ENCODE measurements at places on chromosomes 5 and 9. TPM values are rescaled to one million over a fixed set of nuclear protein-coding genes. Genes with fewer than 3 reads are reported as not detected.

GRCh38 chr5:77117161-77117560, 30.1 kb upstream of the ZBED3 start:
- DNase-seq: no peak

- peak; percentile 16 for DNase-seq
Measured at GRCh38 chr9:126411225-126411947, 84.8 kb downstream of the MVB12B start.

GRCh38 chr5:98428806-98429205, 344.7 kb upstream of the RGMB start:
- DNase-seq: no peak

DNA sequence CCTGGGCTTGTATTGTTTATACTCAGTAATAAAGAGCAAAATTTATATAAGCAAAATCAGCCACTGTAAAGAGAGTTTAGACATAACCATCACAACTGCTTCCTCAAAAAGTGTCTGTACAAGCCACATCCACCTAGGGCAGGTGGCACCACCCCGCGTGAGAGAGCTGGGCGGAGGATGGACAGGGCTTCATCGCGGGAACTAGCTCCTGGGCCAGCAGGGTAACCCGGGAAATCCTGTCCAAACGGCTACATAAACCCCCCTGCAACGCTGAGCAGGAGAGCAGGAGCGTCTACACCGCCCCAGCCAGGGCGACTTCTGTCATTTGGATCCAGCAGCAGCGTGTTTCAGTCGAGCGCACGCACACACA, 1.3 kb downstream of the SLC6A3 start:
- DNase-seq: no peak

- peak; percentile 38 for DNase-seq
Measured at GRCh38 chr5:163565931-163566608, 60.7 kb downstream of the MAT2B start.

GRCh38 chr5:32115985-32116384, 58.1 kb downstream of the GOLPH3 start:
- DNase-seq: no peak

DNA sequence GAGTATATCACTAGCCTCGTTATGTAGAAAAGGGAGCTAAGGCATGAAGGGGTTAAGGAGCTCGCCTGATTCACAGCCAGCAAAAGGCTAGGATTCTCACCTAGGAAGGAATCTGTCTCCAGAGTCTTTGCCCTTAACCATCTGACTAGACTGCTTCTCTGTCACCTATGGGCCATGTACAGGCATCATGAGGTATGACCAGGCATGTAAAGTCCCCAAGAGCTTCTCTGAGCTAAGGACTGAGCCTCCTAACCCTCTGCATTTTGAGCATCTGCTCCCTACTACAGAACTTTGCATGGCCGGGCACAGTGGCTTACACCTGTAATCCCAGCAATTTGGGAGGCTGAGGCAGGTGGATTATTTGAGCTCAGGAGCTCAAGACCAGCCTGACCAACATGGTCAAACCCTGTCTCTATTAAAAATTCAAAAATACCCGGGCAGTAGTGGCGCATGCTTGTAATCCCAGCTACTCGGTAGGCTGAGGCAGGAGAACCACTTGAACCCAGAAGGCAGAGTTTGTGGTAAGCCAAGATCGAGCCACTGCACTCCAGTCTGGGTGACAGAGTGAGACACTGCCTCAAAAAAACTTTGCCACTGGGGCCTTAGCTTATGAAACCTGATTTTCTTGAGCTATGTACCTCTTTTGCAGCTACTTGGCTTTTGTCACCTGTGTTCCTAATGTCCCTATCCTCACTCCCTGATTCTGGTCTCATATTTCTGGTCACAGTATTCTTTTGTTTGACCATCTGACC, 33.2 kb upstream of the IL7R start:
- no peak for DNase-seq

GRCh38 chr5:169098331-169099121, 202.4 kb downstream of the SLIT3 start:
- no peak for DNase-seq

GRCh38 chr5:135452321-135453030, at the start of gene TIFAB:
TIFAB (minus strand) TSS chr5:135452351; CDS start chr5:135449939, 2,412 bp downstream.
- DNase-seq: no peak

DNA sequence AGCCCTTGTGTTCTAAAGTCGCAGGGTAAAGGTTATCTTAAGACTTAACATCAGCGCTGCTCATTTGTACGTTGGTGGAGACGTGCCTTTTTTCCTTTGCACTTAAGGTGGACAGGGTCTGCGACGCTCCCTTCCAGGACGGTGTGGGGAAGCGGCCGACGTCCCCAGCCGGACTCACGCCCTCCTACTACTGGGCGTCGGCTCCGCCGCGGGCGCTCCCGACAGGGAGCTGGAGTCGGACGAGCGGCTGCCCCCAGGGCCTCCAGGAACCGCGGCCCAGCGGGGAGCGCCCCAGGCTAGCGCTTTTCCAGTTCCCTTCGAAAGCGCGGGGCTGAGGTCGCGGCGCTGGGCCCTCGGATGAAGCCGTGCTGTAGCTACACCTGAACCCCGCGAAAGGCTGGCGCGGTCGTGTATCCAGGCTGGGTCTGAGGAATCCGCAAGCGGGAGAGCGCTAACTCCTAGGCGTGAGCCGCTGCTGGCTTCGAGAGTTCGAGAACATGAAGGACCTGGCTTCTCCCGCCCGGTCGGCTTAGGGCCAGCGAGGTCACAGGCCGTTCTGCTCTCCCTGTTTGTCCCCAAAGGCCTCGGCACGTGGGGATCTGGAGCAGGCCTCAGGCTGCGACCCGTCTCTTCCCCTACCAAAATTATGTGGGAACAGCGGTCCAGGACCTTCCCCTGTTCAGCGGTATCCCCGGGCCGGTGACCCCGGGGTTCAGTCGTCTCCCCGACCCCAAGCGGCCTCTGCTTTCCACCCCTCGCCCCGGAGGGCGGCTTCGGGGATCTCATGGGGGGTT, 3.8 kb upstream of the DMRT3 start:
- no peak for DNase-seq

- no peak for DNase-seq
Measured at GRCh38 chr5:37355161-37355560, 15.7 kb downstream of the NUP155 start.

- no peak for DNase-seq
Measured at GRCh38 chr5:139795074-139796001, at the start of gene PSD2. PSD2 (plus strand) TSS chr5:139795808; CDS start chr5:139809441, 13,633 bp downstream.

- DNase-seq: no peak
Measured at GRCh38 chr5:102975045-102975444, 144.9 kb downstream of the GIN1 start.

- DNase-seq: no peak
Measured at GRCh38 chr5:72937517-72938061, 18.3 kb upstream of the FCHO2 start.

DNA sequence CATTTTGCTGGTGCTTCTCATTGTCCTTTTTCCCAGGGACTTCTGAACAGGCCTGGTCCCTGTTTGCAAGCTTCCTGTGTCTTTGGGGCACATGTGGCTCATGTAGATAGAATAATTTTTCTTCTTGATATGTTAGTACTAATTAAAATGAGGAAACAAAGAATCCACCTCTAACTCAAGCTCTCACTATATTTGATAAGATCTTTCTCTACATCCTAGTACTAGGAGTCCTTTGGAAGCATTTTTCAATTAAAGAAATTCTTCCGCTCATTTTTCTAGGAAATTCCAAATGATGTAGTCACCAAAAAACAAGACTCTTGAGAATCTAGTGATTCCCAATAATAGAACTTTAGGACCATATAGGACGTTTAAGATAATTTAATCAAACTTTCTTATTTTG, 165.3 kb downstream of the SEC61B start:
- no peak for DNase-seq

- DNase-seq: peak; percentile 42
Measured at GRCh38 chr9:72315089-72315509, 49.9 kb downstream of the ZFAND5 start.

DNA sequence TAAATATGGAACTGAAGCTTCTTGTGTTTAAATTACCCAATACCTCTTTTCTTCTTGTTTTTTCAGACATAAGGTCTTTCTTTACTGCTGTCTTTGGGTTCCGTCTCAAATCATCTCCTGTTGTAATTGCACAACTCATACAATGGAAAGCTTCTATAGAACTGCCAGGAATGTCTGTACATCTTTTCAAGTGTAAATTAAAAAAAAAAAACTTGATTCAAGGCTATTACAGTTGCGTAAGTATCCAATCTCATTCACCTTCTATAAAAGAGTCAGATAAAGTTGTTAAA, 243.5 kb downstream of the ICE1 start:
- DNase-seq: no peak

DNA sequence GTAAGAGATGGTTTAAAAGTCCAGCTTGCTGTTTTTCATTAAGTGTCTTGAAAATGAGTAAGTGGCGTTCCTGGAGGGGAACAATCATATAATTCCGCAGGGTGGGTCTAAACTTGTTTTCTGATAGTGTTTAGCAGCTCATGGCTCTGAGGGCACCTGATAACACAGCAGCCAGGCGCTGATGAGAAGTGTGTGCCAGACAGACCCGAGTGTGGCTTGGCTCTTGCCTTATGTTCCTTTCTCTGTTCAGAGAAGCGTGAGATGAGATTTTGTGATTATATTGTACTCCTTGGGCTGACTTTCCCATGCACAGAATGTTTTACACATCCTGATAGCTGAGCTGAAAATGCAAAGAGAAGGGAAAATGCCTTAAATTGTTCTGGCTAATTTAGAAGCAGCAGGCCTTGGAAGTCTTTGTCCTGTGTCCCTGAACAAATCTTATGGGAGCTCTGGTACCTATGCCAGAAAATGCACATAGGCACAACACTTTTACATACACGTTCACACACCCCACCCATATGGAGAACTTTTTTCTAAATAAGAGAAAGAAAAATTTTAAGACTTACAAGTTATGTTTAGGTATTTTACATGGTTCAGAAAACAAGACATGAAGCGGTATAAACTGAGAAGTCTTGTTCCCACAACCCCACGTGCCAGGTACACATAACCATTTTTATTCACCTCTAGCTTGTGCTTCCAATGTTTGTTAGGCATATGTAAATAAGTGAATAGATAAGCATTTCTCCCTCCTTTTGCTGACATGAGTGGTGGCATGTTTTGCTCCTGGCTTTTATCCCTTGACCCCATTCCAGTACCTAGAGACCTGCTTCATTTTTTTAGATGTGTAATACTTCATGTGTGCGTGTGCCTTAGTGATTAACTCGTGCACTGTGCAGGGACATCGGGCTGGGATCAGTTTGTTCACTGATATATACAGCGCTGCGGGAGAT, 152.2 kb upstream of the OTULINL start:
- DNase-seq: no peak

DNA sequence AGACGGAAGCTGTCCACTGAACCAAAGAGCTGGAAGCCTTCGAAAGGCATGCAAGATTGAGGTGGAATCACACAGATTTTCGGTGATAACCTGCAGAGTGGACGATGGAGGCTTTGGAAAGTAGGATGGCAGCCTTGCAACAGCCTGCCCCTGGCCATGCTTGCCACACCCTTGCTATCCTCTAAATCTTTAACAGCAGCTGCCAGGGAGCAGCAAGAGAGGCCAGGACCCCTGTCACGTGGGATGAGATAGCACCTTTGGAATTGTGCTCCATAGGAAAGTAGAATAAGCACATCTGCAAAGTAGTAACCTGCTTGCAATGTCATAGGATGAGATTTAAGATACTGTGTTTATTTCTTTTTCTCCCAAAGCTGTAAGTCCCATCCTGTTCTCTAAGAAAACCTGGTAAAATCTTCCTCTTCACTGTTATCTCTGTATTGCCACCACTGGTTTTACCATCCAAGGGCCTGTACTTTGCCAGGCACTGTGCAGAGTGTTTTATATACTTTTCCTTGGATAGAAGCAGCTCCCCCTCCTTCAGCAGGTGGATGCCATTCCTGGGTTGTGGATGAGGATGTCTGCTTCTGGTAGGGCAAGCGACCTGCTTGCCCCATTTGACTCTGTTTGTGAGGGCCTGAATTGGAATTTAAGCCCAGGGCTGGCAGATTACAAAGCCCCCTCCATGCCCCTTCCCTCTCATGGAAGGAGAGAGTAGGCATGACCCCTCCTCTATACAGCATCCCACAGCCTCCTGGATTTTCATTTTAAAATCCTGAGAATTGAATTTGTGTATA, 10.1 kb downstream of the TRIO start:
- no peak for DNase-seq

DNA sequence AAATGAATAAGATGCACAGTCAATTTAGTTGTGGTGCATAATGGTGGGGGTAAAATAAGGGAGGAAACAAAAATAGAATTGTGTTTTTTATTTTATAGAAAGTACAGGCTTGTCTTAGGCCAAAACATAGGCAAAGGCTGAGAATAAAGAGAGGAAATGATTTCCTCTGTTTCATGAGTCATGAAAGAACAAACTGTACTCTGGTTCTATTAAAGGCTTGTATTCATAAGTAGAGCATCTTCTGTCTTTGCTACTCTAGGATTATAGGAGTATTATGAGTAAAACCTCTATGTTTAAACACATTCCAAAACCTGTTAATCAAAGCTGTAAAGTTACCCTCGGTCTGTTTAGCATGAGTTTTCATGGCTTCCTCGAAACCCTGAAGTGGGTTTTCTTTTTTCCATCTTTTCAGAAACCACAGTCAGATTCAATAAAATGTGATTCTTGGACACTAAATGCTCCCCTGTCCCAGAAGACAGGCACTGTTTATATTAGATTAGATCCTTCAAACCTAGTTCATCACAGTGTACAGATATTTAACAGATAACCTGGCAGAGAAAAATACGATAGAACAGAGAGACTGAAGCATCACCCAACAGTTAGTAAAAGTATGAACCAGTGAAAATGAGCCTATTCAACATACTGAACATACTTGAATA, 473.9 kb upstream of the CYLC2 start:
- no peak for DNase-seq

- peak; percentile 38 for DNase-seq
Measured at GRCh38 chr5:168948746-168949145, 352.2 kb downstream of the SLIT3 start.

GRCh38 chr9:27572918-27573633, at the start of gene C9orf72:
C9orf72 (minus strand) TSS chr9:27573481; CDS start chr9:27567120, 6,361 bp downstream.
- peak; percentile 64 for DNase-seq

The GARIN3 gene
- total RNA-seq: not detected

The RXFP3 gene
- not detected for total RNA-seq

The TUSC1 gene
- 15.1 TPM for total RNA-seq

The ADAMTSL1 gene
- total RNA-seq: not detected

The TAF11L11 gene
- not detected for total RNA-seq

The MRPS2 gene
- total RNA-seq: 73.4 TPM

The SPRY4 gene
- 38.4 TPM for total RNA-seq

The SV2C gene
- total RNA-seq: not detected

The RANBP3L gene
- not detected for total RNA-seq

The DNAI1 gene
- total RNA-seq: not detected

The WDR31 gene
- total RNA-seq: 1.7 TPM
